ENCODE measurements at places on chromosomes 7 and 10. TPM values are rescaled to one million over a fixed set of nuclear protein-coding genes. Genes with fewer than 3 reads are reported as not detected.

The METTL27 gene
- total RNA-seq, result not detected

GRCh38 chr7:85641331-85641730 lies 454.5 kb upstream of the SEMA3D start:
- no peak for DNase-seq

GRCh38 chr7:11082552-11083213 lies 109.0 kb downstream of the PHF14 start:
- no peak for DNase-seq

The CLDN3 gene
- total RNA-seq, result not detected

The SPDYE5 gene
- total RNA-seq, result not detected

The HMX2 gene
- not detected for total RNA-seq

The SPDYE9 gene
- total RNA-seq, result not detected

The NUTM2A gene
- total RNA-seq, result 0.81 TPM

The FGFR2 gene
- 7.2 TPM for total RNA-seq

The PTPRN2 gene
- total RNA-seq, result 3.1 TPM

The TLX1 gene
- total RNA-seq, result not detected

Measured in thoracic aorta (tissue), 2 donors.